ENCODE measurements at places on chromosomes 2 and 18.

GRCh38 chr2:71157124-71157793 is 26.8 kb downstream of the MPHOSPH10 start:
- DNase-seq, result peak; percentile 79

GRCh38 chr2:205734436-205735037 is 52.2 kb downstream of the NRP2 start:
- no peak for DNase-seq

DNA sequence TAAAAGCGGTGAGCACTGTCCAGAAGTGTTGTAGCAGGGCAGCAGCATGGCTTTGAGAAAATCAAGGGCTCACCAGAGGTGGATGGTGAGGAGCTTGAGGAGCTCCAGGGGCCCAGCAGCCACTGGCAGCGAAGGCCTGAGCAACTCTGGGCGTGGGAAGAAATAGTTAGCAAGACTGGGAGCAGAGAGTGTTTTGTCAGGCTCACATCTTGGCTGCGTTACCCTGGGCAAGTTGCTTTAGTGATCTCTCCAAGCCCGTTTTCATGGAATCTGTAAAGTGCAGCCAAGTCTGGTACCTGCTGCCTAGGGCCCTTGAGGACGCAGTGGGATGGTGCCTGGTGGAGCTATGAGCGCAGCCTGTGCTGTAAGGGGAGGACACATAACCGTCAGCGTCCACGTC is 78.3 kb downstream of the SH3BP4 start:
- DNase-seq, result no peak

DNA sequence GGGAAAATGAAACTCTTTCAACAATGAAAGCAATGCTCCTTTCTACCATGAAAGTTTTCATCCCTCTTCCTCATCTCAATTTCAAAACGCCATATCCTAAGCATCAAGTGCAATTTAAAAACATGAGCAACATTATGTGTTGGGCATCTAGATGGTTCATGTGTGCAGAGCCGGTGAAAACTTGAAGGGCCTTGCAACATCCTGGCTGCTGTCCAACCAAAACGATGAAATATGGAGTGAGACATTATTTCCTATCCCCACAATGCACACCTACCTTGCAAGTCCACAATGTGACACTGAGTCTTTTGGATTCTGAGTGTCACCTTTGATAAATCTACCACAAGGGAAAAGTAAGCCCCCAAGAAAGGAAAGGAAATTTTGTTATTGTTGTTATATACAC is 110.0 kb downstream of the NCKAP5 start:
- no peak for DNase-seq

- no peak for DNase-seq
Observed at GRCh38 chr2:217666338-217666737, 336.5 kb downstream of the TNS1 start.

DNA sequence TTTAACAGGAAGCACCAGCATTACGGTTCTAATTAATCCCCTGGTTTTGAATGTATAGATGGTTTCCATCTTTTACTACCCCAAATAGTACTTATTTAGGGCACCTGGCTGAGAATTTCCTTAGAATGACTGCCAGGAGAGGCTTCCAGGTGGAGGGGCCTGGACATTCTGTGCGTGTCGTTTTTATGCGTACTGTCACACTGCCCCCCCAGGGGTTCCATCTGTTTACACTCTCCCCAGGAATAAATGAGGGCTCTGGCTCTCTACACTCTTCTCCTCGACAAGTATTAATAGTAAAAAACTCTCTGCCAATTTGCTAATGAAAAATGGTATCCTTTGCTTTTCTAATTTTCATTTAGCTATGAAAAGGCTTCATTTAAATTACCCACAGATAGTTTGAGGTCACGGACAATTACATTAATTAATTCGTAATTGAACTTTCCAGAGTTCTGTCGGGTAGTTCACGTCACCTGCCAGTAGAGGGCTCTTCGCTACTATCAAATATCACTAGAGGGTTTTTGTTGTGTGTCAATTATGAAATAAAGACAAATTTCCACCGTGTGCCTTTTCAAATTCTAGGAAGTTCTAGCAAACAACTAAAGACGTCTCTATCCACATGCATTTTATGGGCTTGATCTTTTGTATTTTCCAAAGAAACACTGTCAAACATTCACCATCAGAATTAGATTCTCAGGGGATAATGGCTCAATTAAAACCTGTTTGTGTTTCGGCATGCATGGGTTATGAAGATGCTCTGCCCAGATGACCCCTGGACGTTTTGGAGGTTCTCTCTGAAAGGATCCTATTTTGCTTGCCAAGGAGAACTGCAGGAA is 88.8 kb upstream of the ASB18 start:
- no peak for DNase-seq

DNA sequence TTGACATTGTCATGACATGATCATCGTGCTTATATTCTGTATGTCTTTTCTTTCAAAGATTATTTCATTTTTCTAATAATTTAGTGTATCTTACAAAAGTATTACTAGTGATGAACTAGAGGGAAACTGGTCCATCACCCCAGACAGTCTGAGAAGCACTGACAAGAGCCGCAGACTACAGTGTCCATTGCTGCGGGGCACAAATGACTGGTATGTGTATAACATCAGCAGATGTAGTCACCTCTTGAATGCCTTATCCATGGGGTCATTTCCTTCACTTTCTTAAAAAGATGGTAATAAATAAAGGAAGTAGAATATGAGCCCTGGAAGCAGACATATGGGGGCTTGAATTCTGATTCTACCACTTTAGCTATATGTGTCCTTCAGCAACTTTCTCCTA is 29.6 kb downstream of the NEMP2 start:
- no peak for DNase-seq

- no peak for DNase-seq
Observed at GRCh38 chr18:58590839-58591238, 38.1 kb downstream of the ALPK2 start.

DNA sequence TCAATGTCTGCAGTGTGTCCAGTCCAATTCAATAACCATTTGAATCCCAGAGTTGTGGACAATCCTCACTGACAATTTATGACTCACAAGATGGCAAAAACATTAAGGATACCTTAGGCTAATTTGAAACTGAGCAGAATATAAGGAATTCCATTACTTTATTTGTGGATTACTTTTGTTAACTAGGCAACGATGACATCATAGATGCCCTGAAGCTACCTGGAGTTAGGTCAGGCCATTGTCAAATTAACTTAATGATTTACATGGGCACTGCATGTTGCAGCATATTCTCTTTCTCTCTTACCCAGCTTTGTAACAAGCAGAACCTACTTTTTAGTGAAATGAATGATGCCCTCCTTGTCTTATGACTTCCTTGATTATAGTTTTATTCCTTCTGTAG is 100.0 kb upstream of the CDCA7 start:
- DNase-seq, result no peak

DNA sequence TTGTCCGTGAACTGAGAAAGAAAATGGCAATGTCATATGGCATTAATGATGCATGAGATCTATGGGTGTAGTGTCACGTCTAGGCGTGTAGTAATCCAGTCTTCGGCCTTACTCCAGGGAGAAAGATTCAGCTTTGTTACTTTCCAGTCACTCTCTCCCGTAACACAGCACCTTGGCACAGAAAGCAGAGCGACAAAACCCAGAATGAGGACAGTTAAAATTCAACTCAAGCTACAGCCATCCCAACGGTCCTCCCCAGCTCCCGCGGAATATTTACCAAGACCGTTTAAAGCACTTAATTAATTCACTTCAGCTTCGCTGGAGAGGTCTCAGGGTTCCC is 797 bp upstream of the CRIM1 start:
- DNase-seq, result no peak

DNA sequence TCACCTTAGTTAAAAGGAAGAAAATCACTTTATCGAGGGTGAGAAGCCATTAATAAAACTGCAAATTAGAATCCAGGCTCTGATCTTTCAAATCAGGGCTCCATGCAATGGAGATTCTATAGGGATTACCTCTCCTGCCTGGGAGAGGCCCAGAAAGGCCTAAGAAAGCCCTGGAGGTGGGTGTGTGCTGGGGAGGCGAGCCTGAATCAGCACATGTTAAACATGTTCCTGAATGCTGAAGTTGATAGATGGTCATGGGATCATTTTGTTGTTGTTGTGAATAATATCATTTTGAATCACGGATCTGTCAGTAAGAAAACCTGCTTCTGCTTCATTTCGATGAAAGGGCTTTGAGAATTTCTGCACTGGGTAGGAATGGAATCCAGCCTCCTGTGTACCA is 254.3 kb downstream of the ACKR3 start:
- no peak for DNase-seq

DNA sequence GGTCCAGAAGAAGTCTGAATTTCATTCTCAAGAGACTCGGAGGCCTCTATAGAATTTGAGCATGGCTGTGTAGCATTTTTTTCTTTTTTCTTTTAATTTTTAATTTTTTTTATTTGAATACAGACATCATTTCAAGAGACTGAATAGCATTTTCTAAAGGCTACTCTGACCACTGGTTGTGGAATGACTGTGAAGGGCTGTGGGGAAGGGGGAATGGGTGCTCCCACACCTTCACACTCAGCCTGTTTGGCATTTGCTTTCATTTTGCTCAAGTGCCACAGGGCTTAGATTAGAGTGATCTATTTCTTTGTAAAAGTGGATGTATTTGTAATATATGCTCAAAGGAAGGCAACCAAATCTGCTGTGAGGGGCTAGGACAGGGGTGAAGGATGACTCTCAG is 142.0 kb upstream of the SPOPL start:
- DNase-seq, result no peak

DNA sequence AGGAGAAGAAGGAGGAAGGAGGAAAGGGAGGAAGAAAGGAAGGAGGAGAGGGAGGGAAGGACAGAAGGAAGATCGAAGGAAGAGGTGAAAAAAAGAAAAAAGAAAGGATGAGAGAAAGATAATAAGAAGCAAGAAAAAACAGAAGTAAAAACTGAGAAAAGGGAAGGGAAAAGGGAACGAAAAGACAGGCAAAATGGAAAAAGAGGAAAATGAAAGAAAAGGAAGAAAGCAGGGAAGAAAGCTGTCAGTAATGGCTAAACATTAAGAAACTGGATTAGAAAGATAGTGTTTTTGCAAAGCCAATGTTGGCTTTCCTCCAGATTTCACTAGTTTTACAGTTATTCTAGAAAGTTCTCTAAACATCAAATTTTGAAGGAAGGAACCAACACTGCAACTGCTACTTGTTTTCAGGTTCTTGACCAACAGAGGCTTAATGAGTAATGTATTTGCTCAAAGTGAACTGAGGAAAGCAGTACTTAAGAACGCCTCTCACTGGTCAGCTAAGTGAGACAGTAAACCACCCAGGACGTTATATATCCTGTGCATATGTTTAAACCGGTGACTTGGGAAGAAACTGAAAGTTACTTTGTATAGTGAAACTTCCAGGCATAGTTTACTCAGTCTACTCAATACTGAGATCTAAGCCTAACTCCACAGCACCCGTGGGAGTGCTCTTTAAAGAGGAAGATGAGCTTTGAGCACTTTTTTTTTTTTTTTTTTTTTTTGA is 286.2 kb upstream of the TRIB2 start:
- peak; percentile 37 for DNase-seq

GRCh38 chr2:219274361-219274921 is 4.7 kb upstream of the DNAJB2 start:
- no peak for DNase-seq

- DNase-seq, result no peak
Observed at GRCh38 chr18:23092121-23092520, 43.2 kb upstream of the CABLES1 start.

- no peak for DNase-seq
Observed at GRCh38 chr2:31333046-31333445, 81.5 kb downstream of the XDH start.

- DNase-seq, result no peak
Observed at GRCh38 chr18:13563390-13563805, 163.0 kb downstream of the FAM210A start.

DNA sequence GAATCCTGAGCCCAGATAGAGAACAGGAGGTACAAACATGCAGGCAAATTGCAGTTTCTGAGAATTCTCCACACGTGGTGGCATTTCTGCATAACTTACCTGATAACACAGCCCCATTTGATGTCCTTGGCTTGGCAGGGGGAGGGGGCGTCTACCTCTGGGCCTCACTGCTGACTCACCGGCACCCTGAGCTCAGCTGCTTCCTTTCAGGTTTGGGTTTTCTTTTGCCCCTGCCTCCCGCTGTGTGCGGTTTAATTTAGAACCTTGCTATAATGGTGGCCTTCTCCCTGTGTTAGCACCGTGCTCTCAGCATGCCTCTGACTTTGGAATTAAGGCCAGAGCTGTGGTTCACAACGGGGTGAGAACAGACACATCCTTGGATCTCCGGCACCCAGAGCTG is 4.4 kb downstream of the CTIF start:
- peak; percentile 47 for DNase-seq

- no peak for DNase-seq
Observed at GRCh38 chr18:62372882-62373281, 47.8 kb downstream of the TNFRSF11A start.

GRCh38 chr2:217440000-217440399 is 562.8 kb downstream of the TNS1 start:
- DNase-seq, result no peak

GRCh38 chr2:37809931-37810570 is 115.0 kb upstream of the RMDN2 start:
- DNase-seq, result no peak

GRCh38 chr2:30022444-30023071 is 101.2 kb upstream of the ALK start:
- no peak for DNase-seq

DNA sequence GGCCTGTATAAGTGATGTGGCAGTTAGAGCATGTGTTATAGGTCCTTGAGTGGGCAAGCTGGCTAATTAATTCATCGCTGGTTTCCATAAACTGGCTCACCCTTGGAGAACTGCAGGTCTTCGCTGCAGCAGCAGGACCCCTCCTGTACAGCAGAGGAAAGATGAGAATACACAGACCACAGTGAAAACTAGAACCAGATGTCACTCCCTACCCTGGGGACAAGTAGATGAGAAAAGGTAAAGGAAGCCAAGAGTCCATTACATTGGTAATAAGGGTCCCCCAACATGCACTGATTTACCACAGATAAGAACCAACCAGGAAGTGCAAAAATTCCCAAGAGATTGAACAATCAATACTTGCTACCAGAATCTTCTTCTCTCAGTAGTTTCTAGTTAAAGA is 415.6 kb upstream of the LYPD1 start:
- no peak for DNase-seq

GRCh38 chr2:85865539-85866164 is 23.1 kb downstream of the ST3GAL5 start:
- DNase-seq, result peak; percentile 50
